NCI-H187 treated with DMSO at 0.1 percent for 48 hours (cell line): ENCODE measurements at places on chromosomes 6 and 20.

- no peak for DNase-seq
These were observed 13.0 kb downstream of the TXNDC5 start for GRCh38 chr6:7897461-7898192.

DNA sequence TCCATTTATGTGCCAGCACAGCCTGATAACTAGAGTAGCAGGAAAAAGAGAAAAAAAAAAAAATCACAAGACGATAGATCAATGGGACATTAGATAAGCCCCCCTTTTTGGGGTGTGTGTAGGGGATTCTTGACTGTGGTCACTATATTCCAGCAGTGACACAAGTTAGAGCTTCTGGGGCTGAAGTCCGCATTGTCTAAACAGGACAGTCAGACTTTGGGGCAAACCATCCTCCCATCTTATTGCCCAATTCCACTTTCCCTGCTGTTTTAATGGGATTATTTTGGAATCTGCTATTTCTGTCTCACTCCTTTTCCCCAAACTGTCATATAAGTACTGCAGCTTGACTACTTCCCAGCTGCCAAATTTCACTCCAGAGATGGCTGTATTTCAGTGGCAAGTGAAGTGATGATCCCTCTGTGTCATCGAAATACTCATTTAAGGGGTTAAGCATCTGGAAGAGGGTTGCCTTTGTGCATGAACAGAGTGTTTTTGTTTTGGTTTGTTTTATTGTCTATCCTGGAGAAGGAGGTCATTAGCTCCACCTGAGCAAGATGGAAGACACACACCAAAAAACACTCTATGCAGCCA, 182.5 kb downstream of the ATXN1 start:
- DNase-seq: no peak

DNA sequence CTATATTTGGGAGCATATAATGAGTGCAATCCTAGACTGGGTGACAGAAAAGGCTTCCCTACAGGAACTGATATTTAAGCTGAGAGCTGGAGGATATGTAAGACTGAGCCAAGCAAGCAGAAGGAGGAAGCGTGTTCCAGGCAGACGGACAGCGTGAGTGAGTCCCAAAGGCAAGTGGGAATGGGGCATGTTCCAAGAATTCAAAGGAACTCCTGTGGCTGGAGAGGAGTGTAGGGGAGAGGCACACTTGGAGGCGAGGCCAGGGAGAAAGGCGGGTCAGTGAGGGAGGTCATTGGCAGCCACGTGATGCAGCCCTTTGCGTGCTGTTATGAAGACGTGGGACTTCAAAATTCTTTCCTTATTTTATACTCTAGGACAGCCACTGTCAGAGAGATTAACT, 27.9 kb upstream of the SGK1 start:
- no peak for DNase-seq

GRCh38 chr6:19472850-19473249, 364.3 kb upstream of the ID4 start:
- no peak for DNase-seq

GRCh38 chr6:15430186-15430585, 184.3 kb downstream of the JARID2 start:
- no peak for DNase-seq

DNA sequence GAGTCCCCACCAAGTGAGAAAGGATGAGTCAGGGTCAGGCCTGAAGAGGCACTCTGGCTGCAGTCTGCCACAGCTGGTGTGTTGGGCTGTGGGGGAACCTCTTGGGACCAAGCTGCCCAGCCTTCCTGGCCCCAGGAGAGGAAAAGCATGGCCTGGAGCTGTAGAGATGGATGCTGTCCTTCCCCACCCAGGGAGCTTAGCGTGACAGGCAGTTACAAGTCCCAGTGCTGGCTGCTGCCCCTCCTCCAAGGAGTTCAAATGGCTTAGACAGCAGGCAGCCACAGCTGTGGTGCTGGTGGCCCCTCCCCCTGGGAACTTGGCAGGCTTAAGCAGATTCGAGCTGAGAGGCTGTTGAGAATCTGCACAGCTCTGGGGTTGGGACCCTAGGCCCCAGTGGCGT, 253.2 kb downstream of the PLCB1 start:
- DNase-seq: no peak

- no peak for DNase-seq
These were observed 185.9 kb downstream of the ANKRD60 start for GRCh38 chr20:58042591-58042990.

DNA sequence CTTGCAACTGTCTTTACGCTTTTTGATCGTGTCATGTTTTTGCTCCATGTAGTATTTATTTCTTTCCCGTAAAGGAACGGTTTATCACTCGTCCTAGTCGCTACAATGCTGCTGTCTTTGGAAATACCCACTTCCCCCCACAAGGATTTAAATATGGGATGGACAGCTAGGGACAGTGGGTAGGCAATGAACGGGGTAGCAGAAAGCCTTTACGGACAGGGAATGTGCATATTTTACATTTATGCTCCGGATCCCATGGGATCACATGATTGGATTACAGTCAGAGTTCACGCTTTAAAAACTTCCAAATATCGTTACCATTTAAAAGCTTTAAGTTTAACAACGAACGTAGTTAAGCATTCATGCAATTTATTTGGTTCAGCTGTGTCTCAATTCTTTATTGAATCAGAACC, 1.2 kb downstream of the HIVEP1 start:
- DNase-seq: no peak

DNA sequence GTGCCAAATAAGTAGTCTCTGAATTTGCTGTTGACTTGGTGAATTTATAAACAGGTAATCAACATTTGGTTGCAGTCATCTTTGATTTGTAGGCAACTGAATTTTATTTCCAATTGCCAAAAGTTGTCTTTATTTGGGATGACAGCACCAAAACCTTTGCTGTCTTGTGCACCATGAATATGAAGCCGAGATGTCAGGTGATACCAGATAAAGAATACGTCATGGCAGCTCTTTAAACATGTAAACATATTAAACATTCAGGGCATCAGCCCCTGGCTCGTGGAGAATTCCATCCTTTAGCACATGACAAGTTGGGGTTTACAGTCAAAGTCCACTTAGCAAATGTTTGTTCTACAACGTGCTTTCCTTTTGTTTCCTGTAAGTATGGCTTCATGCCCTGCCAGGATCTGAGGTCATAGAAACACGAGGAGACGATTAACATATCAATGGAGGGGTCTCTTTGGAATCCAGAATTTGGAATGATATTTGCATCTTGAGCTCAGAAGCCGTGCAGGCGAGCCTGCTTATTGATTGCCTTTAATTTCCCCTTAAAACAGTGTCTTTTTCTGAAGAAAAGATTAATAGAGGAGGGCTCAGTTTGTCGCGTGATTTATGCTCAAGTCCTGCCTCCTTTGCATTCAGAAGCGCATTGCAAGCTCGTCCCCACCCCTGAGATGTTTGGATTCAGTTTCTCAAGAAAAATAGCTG, 170.2 kb upstream of the ZNF217 start:
- DNase-seq: no peak

DNA sequence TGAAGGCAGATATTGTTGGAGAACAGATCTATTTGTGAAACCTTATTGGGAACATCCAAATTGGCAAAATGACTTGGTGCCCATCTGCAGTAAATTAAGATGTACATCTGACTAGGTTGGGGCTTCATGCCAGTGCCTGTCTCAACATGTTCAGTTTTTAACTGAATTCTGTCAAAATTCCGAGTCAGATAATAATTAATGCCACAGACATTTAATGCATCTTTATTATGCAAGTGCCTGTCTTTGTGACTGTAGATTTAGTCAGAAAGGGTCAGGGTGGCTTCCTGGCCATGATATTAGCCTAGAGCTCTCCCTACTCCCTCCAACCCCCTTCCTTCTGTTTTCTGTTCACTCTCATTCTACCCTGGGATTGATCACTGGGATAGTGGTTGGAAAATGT, 199.3 kb upstream of the FLRT3 start:
- no peak for DNase-seq

GRCh38 chr20:6123649-6124014, 802 bp upstream of the FERMT1 start:
- DNase-seq: no peak

- no peak for DNase-seq
These were observed 62.6 kb upstream of the TNFRSF21 start for GRCh38 chr6:47372318-47372717.

DNA sequence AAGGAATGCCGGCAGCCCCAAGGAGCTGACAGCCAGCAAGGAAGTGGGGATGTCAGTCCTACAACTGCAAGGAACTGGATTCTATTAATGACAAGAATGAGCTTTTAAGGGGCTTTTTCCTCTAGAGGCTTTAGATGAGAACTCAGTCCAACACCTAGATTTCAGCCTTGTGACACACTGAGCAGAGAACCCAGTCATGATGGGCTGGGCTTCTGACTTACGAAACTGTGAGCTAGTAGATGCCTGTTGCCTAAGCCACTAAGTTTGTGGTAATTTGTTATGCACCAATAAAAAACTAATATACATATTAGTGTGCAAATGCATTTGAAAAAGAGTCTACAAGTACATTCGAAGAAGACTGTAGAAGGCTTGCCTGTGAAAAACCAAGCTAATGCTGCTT, 263.3 kb downstream of the SOX4 start:
- no peak for DNase-seq

DNA sequence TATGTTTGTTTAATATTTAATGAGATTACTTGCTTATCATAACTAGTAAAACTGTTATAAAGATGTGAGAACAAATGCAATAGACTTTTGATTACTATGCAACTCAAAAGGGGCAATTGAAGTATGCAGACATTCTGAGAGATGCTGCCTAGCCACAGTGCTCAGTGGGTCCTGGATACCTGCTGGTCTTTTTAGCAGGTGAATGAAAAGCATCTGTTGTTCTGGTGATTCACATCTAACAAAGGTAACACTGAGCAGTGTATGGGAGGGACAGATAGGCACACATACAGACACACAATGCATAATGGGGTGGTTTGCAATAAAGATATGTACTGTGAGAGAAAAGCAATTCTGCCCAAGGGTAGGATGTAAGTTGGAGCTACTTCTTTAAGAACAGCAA, 46.9 kb downstream of the OGFRL1 start:
- DNase-seq: no peak

DNA sequence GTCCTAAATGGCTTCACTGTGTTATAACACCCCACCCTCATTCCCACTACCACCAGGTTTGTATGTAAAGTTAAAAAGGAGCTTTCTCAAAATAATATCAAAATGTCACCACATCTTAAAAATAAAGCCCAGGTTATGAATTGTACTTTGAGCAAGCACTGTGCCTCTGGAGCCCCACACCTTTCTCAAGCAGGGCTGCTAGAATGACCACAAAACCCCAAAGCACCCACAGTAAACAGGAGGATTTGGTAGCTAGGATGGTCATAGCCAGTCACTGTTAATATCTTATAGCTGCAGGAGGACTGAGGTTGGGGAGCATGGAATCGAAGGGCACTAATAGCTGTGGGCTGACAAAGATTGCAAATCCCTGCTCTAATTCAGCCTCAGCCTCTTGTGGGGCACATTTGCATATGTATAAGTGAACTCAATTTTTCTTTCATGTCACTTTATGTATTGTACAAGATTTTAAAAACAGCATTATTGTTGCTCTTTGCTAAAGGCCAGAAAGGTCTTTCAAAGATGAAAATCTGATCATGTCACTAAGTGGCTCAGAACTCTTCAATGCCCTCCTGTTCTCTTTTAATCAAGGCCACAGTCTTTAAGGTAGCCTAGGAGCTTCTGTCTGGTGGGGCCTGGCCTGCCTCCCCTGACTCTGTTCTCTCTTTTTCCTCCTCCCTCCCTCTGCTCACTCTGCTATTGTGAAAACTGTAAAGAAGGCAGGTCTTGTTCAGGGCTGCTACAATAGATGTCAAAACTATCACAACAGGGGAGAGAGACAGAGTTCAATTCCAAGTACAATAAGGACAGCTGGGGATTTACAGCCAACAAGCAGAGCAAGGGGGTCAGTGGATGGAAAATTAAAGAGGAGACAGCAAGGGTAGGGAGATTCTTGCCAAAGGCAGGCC, 101.6 kb downstream of the TMEM200A start:
- DNase-seq: no peak

- DNase-seq: no peak
These were observed 185.8 kb upstream of the TENT5A start for GRCh38 chr6:81938014-81938856.

GRCh38 chr20:24972341-24972740, 20.2 kb downstream of the APMAP start:
- no peak for DNase-seq

DNA sequence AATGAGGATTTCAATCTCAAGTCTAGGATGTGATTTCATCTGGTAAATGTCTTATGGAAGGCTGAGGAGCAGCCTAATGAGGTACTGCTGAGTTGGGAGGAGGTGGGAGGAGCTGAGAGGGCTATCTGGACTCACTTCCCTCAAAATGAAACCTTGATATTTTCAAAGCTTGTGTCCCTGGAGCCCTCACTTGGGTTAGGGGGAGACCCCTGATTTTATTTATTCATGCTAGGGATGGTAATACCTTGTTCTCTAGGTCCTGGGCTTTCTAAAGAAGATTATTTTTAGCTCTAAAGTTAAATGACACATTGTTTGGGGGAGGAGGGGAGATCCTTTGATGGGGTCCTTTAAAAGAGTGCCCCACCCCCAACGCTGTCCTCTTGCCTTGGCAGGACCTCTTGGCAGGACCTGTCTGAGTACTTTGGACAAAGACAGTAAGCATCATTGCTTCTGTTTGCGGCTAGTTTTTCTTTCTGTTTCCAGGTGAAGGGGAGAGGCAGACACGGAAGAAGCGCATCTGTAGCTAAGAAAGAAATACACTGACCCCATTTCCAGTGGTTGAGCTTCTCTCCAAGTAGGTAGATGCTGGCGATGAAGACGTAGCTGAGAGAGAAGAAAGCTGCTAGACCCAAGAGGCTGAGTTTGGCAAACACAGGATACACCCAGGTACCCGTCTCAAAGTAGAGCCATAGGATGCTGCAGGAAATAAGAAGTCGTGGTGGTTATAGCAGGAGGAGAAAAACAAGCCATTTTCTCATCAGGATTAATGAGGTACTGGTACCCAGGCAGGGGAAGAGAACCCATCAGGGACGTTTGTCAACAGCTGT, 55.6 kb downstream of the ADTRP start:
- DNase-seq: no peak

GRCh38 chr6:109449795-109450673, 5.5 kb downstream of the MICAL1 start:
- no peak for DNase-seq

DNA sequence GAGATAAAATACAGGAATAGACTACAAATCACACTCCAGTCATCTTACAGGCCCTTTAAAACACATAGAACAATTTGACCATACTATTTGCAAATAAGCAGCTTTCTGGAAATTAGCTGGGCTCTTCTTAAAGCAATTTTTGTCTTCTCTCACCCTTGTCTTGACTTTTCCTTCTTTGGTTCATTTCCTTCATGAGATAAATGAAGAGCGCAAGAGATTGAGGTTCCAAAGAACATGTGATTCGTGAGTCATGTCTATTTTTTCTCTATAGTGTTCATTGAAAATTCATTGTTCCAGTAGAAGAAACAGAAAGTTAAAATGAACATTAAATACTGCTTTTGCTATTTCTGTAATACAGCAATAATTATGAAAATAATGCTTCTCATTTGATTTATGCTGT, 33.9 kb downstream of the PRDM1 start:
- no peak for DNase-seq

DNA sequence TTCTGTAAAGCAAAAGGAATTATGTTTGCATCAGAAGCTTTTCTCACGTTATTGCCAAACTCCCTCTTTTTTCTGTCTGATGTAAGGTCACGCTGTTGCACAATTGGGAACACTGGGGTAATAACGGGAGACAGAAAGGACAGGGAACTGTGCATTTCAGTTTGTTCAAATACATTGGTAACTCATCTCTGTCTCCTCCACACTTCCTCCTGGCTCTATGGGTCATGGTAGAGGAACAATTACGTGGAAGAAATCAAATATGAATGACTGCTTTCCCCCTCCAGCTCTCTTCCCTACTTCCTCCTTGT, 132.2 kb upstream of the TNFAIP3 start:
- DNase-seq: no peak
